ENCODE measurements at places on chromosomes 12 and 14.
A peak's percentile ranks its signal among the peaks of the same experiment; 100 is the strongest.

GRCh38 chr12:15928346-15928745, 17.2 kb downstream of the DERA start:
- DNase-seq, result peak; percentile 74

DNA sequence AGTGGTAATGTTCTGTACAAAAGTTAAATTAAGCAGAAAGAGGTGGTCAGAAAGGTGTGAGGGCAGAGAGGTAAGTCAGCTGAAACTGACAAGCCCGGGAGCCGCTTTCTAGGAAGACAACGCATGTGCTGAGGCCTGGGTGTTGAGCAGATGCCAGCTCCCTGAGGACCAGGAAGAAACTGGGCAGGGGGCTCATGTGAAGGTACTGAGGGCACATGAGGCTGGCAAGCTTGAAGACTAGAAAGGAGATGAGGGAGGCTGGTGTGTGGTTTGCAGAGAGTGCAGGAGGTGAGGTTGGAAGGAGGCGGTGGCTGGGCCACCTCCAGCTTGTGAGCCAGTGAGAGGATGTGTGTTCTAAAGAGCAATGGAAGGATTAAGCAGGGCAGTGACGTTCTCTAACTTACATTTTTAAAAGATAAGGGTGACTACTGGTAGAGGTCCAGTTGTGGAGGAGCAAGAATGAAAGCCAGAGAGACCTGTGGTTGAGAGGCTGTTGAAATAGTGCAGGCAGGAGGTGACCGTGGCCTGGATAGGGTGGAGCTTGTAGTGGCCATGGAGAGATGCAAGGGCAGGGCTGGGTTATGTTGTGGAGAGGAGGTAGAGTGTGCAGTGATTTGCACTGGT, 29.1 kb downstream of the ZNF664 start:
- no peak for DNase-seq

DNA sequence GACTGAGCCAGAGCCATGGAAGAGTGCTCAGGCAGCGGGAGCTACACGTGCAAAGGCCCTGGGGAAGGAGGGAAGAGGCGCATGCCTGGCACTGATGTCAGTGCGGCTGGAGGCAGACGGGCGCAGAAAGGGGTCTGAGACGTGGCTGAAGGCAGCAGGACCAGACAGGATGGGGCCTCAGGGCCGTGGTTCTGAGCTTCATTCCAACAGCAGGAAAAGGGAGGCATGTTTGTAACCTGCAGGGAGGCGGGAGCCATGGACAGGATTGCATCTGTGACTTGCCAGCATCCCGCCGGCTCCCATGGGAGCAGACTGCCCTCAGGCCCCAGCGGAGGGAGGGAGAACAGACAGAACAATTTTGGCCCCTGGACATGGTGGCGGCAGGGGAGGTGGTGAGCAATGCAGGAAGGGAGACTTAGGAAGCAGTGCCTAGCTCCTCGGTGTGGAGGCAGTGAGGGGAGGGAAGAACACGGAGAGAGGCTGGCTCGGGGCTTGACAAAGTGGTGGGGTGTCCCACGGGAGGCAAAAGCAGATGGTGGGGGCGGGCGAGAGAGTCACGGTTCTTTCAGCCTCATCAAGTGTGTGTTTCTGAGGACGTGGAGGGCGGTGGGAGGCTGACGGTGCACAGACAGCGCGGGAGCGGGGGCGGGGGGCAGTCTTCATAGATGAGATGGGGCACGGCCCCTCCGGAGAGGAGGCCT, 33.3 kb upstream of the INF2 start:
- no peak for DNase-seq

- no peak for DNase-seq
Measured at GRCh38 chr12:39958377-39958776, 147.5 kb downstream of the SLC2A13 start.

GRCh38 chr14:67733616-67734015, 31.9 kb downstream of the RDH12 start:
- DNase-seq, result no peak

- no peak for DNase-seq
Measured at GRCh38 chr14:99708449-99708848, 24.4 kb downstream of the CYP46A1 start.

DNA sequence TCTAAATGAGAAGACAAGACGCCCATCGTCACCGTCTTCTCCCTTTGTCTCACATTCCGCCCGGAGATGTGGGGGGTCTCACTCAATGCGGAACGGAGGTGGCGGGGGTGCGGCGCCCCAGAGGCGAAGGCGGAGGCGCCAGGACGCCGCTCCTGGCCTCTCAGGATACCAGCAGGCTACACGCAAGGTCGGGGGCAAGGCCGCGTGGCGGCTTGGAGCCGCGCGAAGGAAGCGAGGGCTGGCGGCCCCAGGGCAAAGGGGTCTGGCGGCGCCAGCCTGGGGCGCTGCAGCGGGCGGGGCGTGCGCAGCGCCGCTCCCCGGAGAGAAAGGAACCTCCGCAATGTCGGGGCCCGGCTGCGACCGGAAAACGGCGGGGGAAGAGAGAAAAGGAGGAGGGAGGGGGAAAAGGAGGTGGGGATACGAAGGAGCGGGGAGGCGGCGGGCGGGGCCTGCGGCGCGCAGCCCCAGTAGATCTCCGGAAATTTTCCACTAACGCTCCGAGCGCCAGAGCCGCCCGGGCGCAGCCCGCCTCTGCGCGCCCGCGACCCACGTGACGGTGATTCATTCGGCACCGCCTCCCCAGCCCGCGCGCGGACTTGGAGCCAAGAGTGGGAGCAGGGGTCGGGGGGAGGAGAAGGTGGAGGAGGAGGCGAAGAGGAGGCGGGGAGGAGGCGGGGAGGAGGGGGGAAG, 10.5 kb upstream of the SLC38A2 start:
- DNase-seq, result peak; percentile 90

- no peak for DNase-seq
Measured at GRCh38 chr12:52584156-52584682, 10.6 kb upstream of the KRT74 start.

DNA sequence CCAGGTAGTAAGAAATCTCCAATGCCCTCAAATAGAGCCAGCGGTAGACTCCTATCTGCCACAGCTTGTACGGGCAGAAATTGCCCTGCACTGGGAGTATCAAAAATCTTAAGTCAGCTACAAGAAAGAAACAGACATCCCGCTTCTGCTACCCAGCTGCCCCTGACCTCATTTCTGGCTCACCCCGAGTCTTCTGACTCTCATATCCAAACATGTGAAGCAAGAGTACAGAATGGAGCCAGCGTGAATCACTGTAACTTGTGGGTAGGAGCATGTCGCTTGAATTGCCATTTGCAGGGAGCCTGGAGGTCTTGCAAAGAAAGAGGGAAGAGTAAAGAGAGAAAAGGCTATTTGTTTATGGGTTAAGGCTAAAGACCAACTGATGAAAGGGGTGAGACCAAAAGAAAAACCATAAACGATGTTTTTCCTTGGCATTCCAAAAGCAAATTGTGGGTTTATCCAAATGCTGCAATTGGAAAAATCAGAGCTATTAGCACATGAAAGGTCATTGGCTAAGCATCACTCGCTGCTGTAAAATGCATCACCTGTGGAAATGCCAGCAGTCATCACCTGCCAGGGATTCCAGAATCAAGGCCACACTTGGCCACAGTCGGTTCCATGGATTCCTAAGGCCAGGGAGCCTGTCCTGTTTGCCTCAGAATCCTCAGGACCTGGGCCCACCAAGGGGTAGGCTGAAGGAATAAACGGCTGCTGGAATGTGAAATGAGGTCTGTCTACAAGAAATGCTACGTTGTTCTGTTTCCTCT, 86.6 kb downstream of the FOXN3 start:
- DNase-seq, result peak; percentile 23

GRCh38 chr12:27553941-27554340, 29.9 kb downstream of the PPFIBP1 start:
- DNase-seq, result no peak

DNA sequence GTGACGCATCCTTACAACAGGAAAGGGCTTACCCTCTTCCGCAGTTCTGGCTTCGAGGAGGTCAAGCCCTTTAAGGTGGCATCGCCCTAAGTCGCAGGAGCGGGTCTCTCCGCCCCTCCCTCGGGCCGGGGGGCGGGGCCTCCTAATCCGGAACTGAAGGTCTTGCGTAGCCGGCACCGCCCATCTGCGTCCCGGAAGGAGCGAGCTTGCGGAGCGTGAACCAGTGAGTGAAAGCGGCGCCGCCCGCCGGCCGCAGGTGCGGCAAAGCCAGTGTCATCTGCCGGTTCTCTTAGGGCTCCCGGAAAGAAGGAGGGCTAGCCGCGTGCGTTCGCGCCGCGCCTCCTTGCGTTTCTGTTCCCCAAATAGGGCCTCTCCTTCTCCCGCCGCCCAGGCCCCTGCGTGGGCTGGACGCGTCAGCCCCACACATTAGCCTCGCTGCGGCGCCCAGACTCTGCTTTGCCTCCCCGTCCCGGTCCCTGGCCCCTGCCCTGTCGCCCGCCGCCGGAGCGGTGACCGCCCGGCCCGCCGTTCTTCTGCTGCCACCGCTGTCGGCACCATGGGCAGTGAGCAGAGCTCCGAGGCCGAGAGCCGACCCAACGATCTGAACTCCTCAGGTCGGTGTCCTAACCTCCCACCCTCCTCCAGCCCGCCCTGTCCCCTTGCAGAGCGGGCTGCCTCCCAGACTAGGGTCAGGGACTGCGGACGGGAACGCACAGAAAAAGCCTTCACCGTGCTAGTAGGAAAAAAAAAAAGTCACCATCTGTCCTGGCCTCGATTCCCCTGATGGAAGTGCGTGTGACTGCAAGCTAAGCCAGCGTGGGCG, at the start of gene BORCS5:
BORCS5 (plus strand) TSS at position 183 of the 823 bp plus-strand sequence; CDS start at position 557, 374 bp downstream.
- peak; percentile 71 for DNase-seq

- DNase-seq, result no peak
Measured at GRCh38 chr12:68776976-68777610, 30.9 kb upstream of the MDM2 start.

DNA sequence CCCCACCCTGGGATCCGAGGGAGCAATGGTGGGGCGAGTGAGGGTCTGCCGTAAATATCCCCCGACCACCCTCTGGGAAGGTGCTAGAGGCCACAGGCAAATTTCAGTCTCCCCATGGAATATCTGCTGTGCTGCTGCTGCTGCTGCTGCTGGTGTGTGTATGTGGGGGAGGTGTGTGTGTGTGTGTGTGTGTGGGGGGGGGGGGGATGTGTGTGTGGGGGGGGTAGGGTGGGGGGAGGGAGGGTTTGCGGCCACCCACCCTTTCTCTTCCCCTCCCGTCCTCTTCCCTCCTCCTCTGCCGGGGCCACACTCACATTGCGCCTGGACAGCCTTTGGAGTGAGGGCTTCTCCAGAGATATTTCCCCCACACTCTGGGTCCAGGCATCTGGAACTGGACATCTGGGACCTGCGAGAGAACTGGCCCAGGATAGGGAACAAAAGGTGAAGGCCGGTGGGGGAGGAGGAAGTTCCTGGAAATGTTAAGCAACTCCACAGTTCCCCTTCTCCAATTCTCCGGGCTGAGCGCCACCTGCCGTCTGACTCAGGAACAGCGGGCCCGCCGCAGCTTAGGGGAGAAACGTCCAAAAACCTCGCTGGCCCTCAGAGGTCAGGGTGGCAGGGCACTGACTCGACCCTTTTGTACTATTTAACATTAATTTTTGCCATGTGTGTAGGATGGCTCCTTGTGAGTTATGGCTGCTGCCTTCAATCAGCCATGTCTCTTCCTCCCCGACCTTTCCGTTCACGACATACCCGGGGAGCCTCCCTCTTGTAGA, at the start of gene C1RL:
C1RL (minus strand) TSS at position 419 of the 776 bp plus-strand sequence; CDS start at position 385, 34 bp downstream.
- DNase-seq, result peak; percentile 68

GRCh38 chr12:15005064-15005463, 32.2 kb downstream of the PDE6H start:
- DNase-seq, result no peak

DNA sequence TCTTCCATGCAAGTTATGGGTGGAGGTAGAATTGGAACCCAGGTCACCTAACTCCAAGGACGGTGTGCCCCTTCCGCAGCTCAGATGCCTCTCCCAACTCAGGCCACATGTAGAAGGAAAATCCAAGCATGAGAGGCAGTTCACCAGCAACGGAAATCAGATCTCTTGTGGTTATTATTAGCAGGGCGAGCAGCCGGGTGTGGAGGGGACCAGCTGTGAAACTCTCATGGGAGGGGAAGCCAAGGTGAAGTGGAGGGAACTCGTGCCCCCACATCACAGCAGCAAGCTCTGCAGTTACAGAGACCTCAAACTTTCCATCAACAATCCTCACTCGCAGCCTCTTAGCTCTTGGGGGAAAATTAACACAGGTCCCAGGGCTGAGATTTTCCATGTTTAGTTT, 79.7 kb downstream of the KSR2 start:
- DNase-seq, result no peak

- DNase-seq, result no peak
Measured at GRCh38 chr12:8844665-8845064, 22.2 kb downstream of the A2ML1 start.

GRCh38 chr12:62767946-62768345, 167.0 kb downstream of the PPM1H start:
- no peak for DNase-seq

GRCh38 chr14:91358654-91359220, 58.9 kb downstream of the CCDC88C start:
- DNase-seq, result no peak

- no peak for DNase-seq
Measured at GRCh38 chr14:58914279-58914855, 274.1 kb upstream of the DAAM1 start.

GRCh38 chr14:54920052-54920451, 17.4 kb upstream of the GCH1 start:
- no peak for DNase-seq

- DNase-seq, result no peak
Measured at GRCh38 chr14:64855721-64856528, 23.8 kb downstream of the SPTB start.

DNA sequence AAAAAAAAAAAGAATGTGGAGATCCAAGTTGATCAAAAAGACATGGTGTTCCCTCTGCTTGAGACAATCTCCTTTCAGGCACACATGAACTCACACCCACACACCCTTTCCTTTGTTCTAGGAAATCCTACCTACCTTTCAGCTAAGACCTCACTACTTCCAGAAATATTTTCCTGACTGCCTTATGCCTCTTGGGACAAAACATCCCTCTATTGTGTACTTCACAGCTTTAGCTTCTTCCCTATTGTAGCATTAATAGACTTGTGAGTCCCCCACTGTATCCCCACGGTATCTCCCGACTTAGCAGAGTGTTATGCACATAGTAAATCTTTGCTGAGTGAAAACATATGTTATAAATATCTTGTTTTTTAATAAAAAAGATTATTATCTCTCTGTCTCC, 44.9 kb upstream of the AEBP2 start:
- no peak for DNase-seq

- DNase-seq, result no peak
Measured at GRCh38 chr12:5561846-5562245, 129.9 kb downstream of the NTF3 start.

DNA sequence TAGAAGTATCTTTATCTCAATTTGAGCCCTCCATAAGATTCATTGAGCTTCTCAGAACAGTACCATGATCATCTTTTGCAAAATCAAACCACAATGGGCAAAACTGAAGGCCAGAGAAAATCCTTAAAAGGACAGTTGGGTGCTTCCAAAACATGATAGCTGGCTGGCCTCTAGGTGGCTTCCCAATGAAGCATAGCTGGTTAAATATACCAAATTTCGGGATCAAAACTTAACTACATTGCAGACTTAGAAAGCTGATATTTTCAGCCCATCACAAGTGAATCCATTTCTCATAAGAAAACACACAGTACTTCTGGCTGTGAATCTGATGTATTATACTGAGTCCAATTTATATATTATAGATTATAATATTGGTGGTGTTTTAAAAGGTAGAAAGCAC, 15.3 kb upstream of the PIK3C2G start:
- DNase-seq, result no peak

GRCh38 chr12:1174659-1175058, 183.6 kb downstream of the ERC1 start:
- no peak for DNase-seq

GRCh38 chr12:51419425-51420193, 5.0 kb upstream of the SLC4A8 start:
- no peak for DNase-seq

Data from HS-5 (cell line).